ENCODE measurements at places on chromosomes 13 and 19. TPM values are rescaled to one million over a fixed set of nuclear protein-coding genes. Genes with fewer than 3 reads are reported as not detected.

The PRR19 gene
- total RNA-seq: 0.42 TPM

GRCh38 chr13:75132701-75133695 lies 349.0 kb downstream of the TBC1D4 start:
- DNase-seq: no peak

GRCh38 chr13:73063166-73063565 lies 4.4 kb downstream of the KLF5 start:
- no peak for DNase-seq

The FAM124A gene
- 3.0 TPM for total RNA-seq

- no peak for DNase-seq
Measured at GRCh38 chr19:47506459-47506858, 8.4 kb downstream of the NAPA start.

GRCh38 chr13:58500938-58501337 lies 869.4 kb downstream of the PCDH17 start:
- DNase-seq: no peak

The UQCRFS1 gene
- total RNA-seq: 36.5 TPM

DNA sequence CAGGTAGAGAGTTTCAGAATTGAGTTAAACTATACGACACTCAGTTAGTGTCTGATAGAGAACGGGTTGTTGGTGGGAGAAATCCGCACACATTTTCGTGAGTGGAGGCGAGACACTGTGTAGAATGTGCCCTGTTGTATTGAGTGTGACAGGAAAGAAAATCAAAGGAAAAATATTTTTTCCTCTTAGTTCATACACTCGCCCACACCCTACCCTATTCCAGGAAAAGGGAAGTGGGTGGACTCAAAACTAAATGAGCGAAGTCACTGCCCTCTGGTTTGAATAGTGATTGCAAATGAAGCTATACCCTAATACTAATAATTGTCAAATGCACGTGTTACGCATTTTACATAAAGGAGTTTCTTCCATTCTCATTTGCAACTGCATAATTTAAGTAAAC lies 2.0 kb downstream of the ZNF347 start:
- DNase-seq: no peak

GRCh38 chr19:53865918-53866864 lies 1.5 kb upstream of the MYADM start:
- peak; percentile 54 for DNase-seq

The IGFL3 gene
- total RNA-seq: not detected

GRCh38 chr19:11166281-11167142 lies 10.9 kb upstream of the SPC24 start:
- no peak for DNase-seq

The MEIOSIN gene
- not detected for total RNA-seq

DNA sequence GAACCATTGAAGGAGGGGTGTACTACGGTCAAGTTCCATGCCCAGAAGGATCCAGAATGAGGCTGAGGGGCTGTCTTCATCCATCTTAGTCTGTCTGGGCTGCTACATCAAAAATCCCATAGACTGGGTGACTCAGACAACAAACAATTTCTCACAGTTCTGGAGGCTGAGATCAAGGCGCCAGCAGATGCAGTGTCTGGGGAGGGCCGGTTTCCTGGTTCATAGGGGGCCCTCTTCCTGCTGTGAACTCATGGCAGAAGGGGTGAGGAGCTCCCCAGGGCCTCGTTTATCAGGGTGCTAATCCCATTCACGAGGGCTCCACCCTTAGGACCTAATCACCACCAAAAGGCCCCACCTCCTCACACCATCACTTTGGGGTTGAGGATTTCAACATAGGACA lies 14.7 kb upstream of the KCTD15 start:
- no peak for DNase-seq

- no peak for DNase-seq
Measured at GRCh38 chr19:711254-711653, 2.5 kb downstream of the PALM start.

- no peak for DNase-seq
Measured at GRCh38 chr19:5358173-5358800, 17.7 kb upstream of the PTPRS start.

GRCh38 chr19:36987091-36987490 lies 71.0 kb downstream of the ZNF568 start:
- no peak for DNase-seq

GRCh38 chr13:109945206-109945960 lies 159.0 kb upstream of the IRS2 start:
- no peak for DNase-seq

DNA sequence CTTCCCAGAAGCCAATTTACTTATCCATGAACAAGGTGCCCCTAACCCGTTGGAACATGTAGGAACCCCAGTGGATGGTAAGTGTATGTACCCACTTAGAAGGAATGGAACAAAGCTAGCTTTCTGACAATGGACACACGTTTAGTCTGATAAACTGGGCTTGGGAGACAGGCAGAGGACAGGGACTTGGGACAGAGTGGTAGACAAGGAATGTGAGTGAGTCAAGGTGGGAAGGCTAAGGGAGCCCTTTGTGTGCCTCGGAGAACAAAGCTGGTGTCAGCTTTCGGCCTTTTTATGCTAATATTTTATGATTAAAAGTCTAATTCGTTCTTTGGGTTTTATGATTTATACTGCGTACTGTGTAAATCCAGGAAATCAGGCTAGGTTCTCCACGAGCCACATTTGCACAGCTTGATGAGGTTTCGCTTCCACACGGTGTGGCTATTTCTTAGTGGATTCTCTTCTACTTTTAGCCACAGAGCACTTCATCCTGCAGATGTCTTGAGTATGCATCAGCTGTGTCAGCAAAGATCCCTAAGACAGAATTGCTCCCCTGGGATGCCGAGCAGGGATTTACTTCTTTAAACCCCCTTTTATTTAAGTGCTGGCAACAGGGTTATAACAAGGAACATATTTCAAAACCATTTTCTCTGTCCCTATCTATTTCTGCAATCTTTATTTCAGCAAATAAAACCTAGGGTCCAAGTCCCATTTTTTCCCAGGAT lies 258.5 kb downstream of the DLEU7 start:
- DNase-seq: no peak

GRCh38 chr19:54403054-54403453 lies 12.2 kb upstream of the TTYH1 start:
- DNase-seq: no peak

DNA sequence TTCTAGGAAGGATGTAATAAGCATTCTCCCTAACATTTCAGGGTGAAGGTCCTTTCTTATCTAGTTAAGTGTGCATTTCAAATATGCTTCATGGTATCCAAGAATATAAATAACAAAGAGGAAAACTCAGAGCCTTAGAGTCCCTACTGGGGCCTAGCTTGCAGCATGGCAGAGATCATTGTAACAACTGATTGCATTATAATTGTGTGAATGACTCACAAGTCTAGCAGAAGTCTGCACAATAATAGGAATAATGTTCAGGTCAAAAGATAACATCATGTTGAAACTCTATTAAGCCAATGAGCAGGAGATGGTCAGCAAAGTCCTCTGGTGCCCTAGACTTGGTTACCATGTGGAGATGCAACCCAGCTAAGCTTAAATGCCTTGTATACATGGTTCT lies 3.4 kb downstream of the POSTN start:
- DNase-seq: no peak
